ENCODE measurements at places on chromosomes 1 and 21. TPM values are rescaled to one million over a fixed set of nuclear protein-coding genes. Genes with fewer than 3 reads are reported as not detected.

Gene TOR1AIP2
- 76.2 TPM for total RNA-seq

Gene POU3F1
- total RNA-seq = 12.1 TPM

Gene KCNJ9
- 0.11 TPM for total RNA-seq

Gene CFH
- not detected for total RNA-seq

Gene CLEC20A
- total RNA-seq = not detected

Gene KRTAP7-1
- total RNA-seq = not detected

Gene SLC9C2
- not detected for total RNA-seq

Gene NPR1
- total RNA-seq = 0.93 TPM

Gene LRRC7
- 2.4 TPM for total RNA-seq

Gene FAM163A
- total RNA-seq = not detected

Gene SAMD11
- not detected for total RNA-seq

DNA sequence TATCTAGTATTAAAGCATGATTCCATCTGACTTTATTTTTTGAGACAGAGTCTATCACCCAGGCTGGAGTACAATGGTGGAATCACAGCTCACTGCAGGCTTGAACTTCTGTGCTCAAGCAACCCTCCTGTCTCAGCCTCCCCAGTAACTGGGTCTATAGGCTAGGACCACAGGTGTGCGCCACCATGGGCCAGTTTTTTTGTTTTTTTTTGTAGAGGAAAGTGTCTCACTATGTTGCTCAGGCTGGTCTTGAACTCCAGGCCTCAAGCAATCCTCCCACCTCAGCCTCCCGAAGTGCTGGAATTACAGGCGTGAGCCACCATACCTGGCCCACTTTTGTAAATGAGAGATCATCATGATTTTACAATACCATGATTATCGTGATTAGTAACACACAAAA, 9.2 kb downstream of the PPP1R15B start:
- H3K27ac ChIP-seq = no peak overlapping the region
- no peak overlapping the region for H3K4me3 ChIP-seq
- DNase-seq = no peak
- peaks cover 5% of the 10 kb centered on the region for H3K36me3 ChIP-seq

- H3K27ac ChIP-seq = no peak overlapping the region
- H3K36me3 ChIP-seq = peaks cover under 1% of the 10 kb centered on the region
- no peak overlapping the region for H3K4me3 ChIP-seq
- H3K27me3 ChIP-seq = no peaks in the 10 kb centered on the region
- peaks cover 52% of the 10 kb centered on the region for H3K4me1 ChIP-seq
Observed at GRCh38 chr1:94093396-94093795, 27.6 kb downstream of the ABCA4 start.

- no peak for DNase-seq
- peaks cover 4% of the 10 kb centered on the region for H3K4me1 ChIP-seq
- H3K36me3 ChIP-seq = no peaks in the 10 kb centered on the region
Observed at GRCh38 chr1:76769911-76770310, 97.4 kb upstream of the ST6GALNAC5 start.

GRCh38 chr1:183600634-183601033, 10.4 kb upstream of the NCF2 start:
- H3K27ac ChIP-seq = no peak overlapping the region
- H3K4me3 ChIP-seq = no peak overlapping the region
- H3K27me3 ChIP-seq = no peaks in the 10 kb centered on the region
- H3K4me1 ChIP-seq = peaks cover 23% of the 10 kb centered on the region

- no peak for DNase-seq
- H3K36me3 ChIP-seq = no peaks in the 10 kb centered on the region
- peaks cover 19% of the 10 kb centered on the region for H3K4me1 ChIP-seq
- H3K27me3 ChIP-seq = no peaks in the 10 kb centered on the region
Observed at GRCh38 chr1:14699620-14700019, 101.1 kb downstream of the KAZN start.

GRCh38 chr1:197180252-197180878, 33.9 kb upstream of the ASPM start:
- no peaks in the 10 kb centered on the region for H3K4me1 ChIP-seq
- H3K36me3 ChIP-seq = peaks cover 5% of the 10 kb centered on the region
- no peaks in the 10 kb centered on the region for H3K27me3 ChIP-seq
- DNase-seq = no peak
- H3K27ac ChIP-seq = no peak overlapping the region

- no peaks in the 10 kb centered on the region for H3K36me3 ChIP-seq
- peaks cover 89% of the 10 kb centered on the region for H3K27me3 ChIP-seq
- no peak for DNase-seq
- no peak overlapping the region for H3K4me3 ChIP-seq
- H3K4me1 ChIP-seq = no peaks in the 10 kb centered on the region
- H3K27ac ChIP-seq = no peak overlapping the region
Observed at GRCh38 chr1:11860587-11860986, 1.8 kb upstream of the NPPB start.

- no peaks in the 10 kb centered on the region for H3K4me1 ChIP-seq
- H3K36me3 ChIP-seq = no peaks in the 10 kb centered on the region
- peaks cover 21% of the 10 kb centered on the region for H3K27me3 ChIP-seq
- H3K4me3 ChIP-seq = no peak overlapping the region
Observed at GRCh38 chr1:19859876-19860275, 22.3 kb upstream of the OTUD3 start.

DNA sequence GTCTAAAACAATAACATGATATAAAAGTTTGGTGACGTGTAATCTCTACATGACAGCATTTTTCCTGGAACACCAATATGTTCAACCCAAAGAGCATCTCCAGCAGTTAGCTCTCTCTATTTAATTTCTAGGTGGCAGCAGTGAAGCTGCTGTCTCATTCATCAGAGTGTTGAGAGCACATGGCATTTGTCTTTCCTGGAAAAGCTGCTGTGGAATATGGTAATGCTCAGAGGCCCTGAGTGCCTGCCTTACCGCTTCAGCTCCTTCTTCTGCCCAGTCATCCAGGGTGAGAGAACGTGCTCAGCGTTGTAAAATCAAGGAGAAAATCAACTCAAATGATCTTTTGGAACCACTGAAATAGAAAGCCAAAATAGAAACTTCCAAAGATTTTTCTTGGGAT, 640.7 kb downstream of the ADGRL2 start:
- no peaks in the 10 kb centered on the region for H3K27me3 ChIP-seq
- no peaks in the 10 kb centered on the region for H3K4me1 ChIP-seq
- no peaks in the 10 kb centered on the region for H3K36me3 ChIP-seq
- DNase-seq = no peak
- no peak overlapping the region for H3K27ac ChIP-seq

DNA sequence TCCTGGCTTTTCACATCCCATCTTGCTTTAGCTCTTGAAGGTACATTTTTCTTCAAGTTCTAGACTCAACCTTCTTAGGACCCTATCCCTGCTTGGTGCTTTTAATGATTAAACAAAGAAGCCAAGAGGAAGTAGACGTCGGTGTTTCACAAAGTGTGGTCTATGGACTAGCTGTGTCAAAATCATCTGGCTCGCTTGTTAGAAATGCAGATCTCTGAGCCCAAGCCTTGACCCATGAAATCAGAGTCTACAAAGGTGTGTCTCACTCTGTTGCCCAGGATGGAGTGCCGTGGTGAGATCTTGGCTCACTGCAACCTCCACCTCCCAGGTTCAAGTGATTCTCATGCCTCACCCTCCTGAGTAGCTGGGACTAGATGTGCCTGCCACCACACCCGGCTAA, 295.5 kb upstream of the KAZN start:
- no peaks in the 10 kb centered on the region for H3K27me3 ChIP-seq
- H3K4me1 ChIP-seq = no peaks in the 10 kb centered on the region
- H3K36me3 ChIP-seq = no peaks in the 10 kb centered on the region

- H3K27me3 ChIP-seq = no peaks in the 10 kb centered on the region
- H3K36me3 ChIP-seq = no peaks in the 10 kb centered on the region
- peaks cover 19% of the 10 kb centered on the region for H3K4me1 ChIP-seq
- no peak within 1 kb of the TSS for H3K4me3 ChIP-seq
- no peak for DNase-seq
- no peak within 1 kb of the TSS for H3K27ac ChIP-seq
Observed at GRCh38 chr1:17248781-17249180, at the start of gene PADI3. Gene PADI3 (plus strand): TSS chr1:17249098. CDS start chr1:17249138, 40 bp downstream.

DNA sequence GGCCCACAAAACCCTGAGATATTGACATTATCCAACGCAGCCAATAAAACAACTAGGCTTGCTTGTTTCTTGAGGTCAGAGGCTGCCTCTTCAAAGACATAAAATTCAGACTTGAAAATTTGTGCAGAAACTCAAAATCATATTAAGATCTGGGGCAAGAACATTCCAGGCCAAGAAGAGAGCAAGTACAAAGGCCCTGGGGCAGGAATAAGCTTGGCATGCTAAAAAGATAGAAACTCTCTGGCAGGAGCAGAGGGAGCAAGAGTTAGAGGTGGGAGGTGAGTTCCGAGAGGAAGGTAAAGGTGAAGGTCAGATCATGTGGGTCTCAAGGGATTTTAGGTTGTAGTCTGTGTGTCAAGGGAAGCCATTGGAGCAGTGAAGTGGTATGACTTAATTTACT, 8.8 kb upstream of the IGSF3 start:
- peaks cover 8% of the 10 kb centered on the region for H3K27me3 ChIP-seq
- no peak overlapping the region for H3K27ac ChIP-seq
- no peak for DNase-seq
- H3K4me1 ChIP-seq = peaks cover 16% of the 10 kb centered on the region
- H3K36me3 ChIP-seq = no peaks in the 10 kb centered on the region

DNA sequence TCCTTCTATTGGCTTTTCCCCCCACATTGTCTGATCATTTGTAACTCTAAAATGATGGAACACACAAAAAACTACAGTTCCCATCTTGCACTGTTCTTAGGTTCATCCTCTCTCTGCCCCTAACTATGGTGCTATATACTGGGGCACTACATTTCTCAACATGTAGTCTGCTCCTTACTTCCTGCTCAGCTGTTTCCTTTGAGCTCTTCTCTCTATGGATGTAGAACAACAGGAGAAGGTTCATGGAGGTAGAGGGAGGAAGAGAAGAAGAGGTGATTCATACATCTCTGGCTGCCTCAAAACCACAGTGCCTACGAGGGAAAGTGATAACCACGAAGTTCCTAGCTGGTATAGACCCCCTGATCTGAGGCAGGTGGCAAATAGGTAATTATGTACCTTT, 7.0 kb upstream of the C1orf146 start:
- no peak for DNase-seq
- H3K27ac ChIP-seq = no peak overlapping the region
- no peaks in the 10 kb centered on the region for H3K36me3 ChIP-seq

- H3K27me3 ChIP-seq = peaks cover 65% of the 10 kb centered on the region
- peak overlapping the region; percentile 91 for H3K4me3 ChIP-seq
- DNase-seq = peak; percentile 73
- peak overlapping the region; percentile 9 for H3K27ac ChIP-seq
- no peaks in the 10 kb centered on the region for H3K36me3 ChIP-seq
- peaks cover 17% of the 10 kb centered on the region for H3K4me1 ChIP-seq
Observed at GRCh38 chr1:98053471-98054366, 132.9 kb upstream of the DPYD start.

- no peak for DNase-seq
- peaks cover 4% of the 10 kb centered on the region for H3K27me3 ChIP-seq
- H3K4me1 ChIP-seq = no peaks in the 10 kb centered on the region
Observed at GRCh38 chr1:229572286-229572685, 13.8 kb upstream of the ABCB10 start.

DNA sequence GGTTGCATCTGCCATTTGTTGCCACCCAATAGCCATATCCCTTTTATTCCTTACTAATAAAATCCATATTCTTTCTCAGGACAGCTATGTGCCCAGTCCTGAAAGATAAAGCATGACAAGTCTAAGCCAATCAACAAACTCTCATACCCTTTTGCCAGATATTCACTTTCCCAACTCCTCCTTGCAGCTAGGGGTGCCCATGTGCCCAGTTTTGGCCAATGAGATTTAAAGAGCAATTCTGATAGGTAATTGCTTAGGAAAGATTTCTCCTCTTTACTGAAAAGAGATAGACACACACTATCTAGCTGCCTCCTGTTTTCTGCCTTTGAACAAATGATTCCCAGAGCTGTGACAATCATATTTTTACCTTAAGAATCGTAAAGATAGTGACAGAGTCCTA, 55.1 kb upstream of the LRRC8D start:
- H3K4me1 ChIP-seq = peaks cover 19% of the 10 kb centered on the region
- H3K27ac ChIP-seq = no peak overlapping the region
- H3K36me3 ChIP-seq = no peaks in the 10 kb centered on the region
- H3K4me3 ChIP-seq = no peak overlapping the region
- no peak for DNase-seq

GRCh38 chr21:42286416-42286815, 28.8 kb downstream of the TFF3 start:
- H3K4me1 ChIP-seq = no peaks in the 10 kb centered on the region
- no peaks in the 10 kb centered on the region for H3K27me3 ChIP-seq
- H3K36me3 ChIP-seq = peaks cover 3% of the 10 kb centered on the region
- no peak overlapping the region for H3K27ac ChIP-seq
- no peak overlapping the region for H3K4me3 ChIP-seq

- H3K4me1 ChIP-seq = no peaks in the 10 kb centered on the region
- no peak overlapping the region for H3K27ac ChIP-seq
- peaks cover 3% of the 10 kb centered on the region for H3K36me3 ChIP-seq
- DNase-seq = no peak
- H3K4me3 ChIP-seq = no peak overlapping the region
Observed at GRCh38 chr1:17662786-17663185, 92.3 kb upstream of the ACTL8 start.

- H3K27me3 ChIP-seq = peaks cover 32% of the 10 kb centered on the region
- H3K27ac ChIP-seq = no peak overlapping the region
- peaks cover 19% of the 10 kb centered on the region for H3K4me1 ChIP-seq
- no peaks in the 10 kb centered on the region for H3K36me3 ChIP-seq
- no peak for DNase-seq
Observed at GRCh38 chr1:174871886-174872285, 127.9 kb upstream of the CACYBP start.

GRCh38 chr1:43769350-43769908, 62.1 kb downstream of the ST3GAL3 start:
- DNase-seq = no peak
- no peak overlapping the region for H3K27ac ChIP-seq
- H3K36me3 ChIP-seq = peaks cover 3% of the 10 kb centered on the region
- no peak overlapping the region for H3K4me3 ChIP-seq
- no peaks in the 10 kb centered on the region for H3K27me3 ChIP-seq

GRCh38 chr1:149978547-149979023, 31.9 kb downstream of the OTUD7B start:
- H3K27ac ChIP-seq = no peak overlapping the region
- H3K36me3 ChIP-seq = peaks cover 13% of the 10 kb centered on the region
- no peak for DNase-seq
- no peaks in the 10 kb centered on the region for H3K27me3 ChIP-seq
- peaks cover 3% of the 10 kb centered on the region for H3K4me1 ChIP-seq
- no peak overlapping the region for H3K4me3 ChIP-seq

DNA sequence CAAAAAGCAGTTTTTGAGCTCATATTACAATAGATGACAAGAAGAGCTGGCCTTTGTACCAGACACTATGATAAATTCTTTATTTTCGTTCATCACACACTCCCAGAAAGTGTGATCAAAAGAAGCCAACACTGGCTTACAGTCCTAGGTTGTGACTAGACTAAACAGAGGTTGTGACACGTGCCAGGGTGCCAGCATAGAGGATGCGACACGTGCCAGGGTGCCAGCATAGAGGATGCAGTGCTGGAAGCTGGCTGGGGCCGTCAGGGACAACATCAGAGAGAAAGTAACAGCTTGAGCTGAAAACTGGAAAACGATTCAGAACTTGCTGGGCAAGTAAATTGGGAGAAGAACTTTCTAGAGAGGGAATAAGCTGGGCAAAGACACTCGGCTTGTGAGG, 2.2 kb downstream of the MTARC1 start:
- no peak overlapping the region for H3K27ac ChIP-seq
- no peak for DNase-seq
- peak overlapping the region; percentile 70 for H3K4me3 ChIP-seq
- no peaks in the 10 kb centered on the region for H3K27me3 ChIP-seq
- peaks cover 22% of the 10 kb centered on the region for H3K4me1 ChIP-seq

Measured in neural crest cell (in vitro differentiated cells).